ENCODE measurements at places on chromosomes 16 and 17.

DNA sequence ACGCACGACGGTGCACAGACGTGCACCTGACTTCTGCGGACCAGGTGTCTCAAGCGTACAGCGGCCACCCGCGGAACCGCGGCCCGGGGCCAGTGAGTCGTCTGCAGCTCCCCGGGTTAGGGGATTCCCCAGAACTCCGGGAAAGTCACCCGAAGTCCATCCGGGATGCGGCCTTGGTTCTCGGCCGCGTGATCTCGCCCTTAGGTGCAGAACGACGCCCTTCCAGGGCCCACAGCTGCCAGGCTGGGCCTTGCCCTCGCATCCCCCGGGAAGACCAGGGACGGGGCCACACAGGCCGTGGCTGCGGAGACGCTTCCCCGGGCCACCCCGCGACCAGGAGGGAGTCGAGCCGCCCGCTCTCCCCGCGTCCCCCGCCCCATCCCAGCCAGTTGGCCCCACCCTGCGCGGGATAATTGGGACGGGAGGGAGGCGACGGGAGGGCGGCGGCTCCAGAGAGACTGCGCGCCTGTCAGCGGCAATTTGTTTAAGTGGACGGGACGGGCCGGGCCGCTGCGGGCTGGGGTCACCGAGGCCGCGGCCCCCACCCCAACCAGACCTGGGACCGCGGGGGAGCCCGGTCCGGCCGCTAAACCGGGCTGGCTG is 3.6 kb upstream of the TBX2 start:
- DNase-seq = peak; percentile 45

- no peak for DNase-seq
These were observed 23.8 kb downstream of the TSC2 start for GRCh38 chr16:2071454-2072202.

DNA sequence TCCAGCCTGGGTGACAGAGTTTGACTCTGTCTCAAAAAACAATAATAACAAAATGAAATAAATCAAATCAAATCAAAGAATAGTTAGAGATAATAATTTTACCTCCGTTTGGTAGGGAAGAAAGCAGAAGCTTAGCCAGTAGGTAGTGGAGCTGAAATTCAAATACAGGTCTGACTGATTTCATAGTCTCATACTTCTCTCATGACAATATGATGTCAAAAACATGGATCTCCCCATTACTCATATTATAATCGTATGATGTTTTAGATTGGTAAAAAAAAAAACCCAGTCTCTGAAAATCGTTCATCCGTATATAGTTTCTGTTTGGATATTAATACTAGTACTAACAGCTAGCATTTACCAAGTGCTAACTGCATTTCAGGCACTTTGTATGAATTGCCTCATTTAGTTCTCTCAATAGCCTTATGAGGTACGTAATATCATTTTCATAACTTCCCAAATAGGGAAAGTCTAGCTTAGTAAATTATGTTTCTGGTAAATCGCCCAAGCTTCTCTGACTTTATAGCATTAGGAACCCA is 48.7 kb downstream of the CDH8 start:
- DNase-seq = no peak

DNA sequence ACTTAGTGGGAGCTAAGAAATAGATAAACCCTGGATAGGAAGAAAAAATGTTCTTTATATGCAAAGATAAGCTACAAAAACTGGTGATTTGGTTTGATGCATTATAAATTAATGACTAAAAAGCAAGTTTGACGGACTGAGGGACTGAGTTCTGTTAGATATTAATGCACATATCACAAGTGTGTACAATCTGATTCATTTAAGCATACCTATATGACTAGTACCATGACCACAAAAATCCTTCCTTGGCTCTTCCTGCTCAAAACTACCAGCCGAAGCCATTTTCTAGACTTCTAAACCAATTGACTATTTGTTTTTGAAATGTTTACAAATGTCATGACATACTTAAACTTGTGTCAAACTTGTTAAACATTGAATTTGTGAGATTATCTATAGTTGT is 374.5 kb upstream of the MON1B start:
- DNase-seq = no peak

DNA sequence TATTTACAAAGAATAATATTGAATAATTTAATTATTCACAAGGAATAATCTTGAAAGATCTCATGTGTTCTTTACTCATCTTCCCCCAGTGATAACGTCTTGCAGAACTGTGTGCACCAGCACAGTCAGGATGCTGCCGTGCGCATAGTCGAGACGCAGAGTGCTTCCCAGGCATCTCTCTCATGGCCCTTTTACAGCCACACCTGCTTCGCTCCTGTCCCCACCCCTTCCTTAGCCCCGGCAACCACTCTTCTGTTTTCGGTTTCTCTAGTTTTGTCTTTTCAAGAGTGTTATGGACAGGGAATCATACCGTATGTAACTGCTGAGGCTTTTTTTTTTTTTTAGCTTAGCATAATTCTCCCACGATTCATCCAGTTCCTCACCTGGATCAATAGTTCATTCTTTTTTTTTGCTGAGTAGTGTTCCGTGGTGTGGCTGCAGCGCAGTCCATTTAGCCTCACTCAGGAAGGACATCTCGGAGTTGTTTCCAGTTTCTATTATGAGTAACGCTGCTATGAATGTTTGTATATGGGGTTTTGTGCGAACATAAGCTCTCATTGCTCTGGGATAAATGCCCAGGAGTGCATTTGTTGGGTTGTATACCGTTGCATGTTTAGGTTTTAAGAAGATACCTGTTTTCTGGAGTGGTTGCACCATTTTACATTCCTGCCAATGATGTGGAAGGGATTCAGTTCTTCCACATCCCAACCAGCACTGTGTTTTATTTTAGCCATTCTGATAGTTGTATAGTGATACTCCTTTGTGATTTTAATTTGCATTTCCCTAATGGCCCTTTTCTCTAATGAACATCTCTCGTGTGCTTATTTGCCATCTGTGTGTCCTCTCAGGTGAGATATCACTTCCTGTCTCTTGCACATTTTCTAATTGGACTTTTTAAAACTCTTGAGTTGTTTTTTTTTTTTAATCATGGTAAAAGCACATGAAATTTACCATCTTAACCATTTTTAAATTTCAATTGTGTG is 47.6 kb downstream of the SEC14L1 start:
- DNase-seq = no peak

DNA sequence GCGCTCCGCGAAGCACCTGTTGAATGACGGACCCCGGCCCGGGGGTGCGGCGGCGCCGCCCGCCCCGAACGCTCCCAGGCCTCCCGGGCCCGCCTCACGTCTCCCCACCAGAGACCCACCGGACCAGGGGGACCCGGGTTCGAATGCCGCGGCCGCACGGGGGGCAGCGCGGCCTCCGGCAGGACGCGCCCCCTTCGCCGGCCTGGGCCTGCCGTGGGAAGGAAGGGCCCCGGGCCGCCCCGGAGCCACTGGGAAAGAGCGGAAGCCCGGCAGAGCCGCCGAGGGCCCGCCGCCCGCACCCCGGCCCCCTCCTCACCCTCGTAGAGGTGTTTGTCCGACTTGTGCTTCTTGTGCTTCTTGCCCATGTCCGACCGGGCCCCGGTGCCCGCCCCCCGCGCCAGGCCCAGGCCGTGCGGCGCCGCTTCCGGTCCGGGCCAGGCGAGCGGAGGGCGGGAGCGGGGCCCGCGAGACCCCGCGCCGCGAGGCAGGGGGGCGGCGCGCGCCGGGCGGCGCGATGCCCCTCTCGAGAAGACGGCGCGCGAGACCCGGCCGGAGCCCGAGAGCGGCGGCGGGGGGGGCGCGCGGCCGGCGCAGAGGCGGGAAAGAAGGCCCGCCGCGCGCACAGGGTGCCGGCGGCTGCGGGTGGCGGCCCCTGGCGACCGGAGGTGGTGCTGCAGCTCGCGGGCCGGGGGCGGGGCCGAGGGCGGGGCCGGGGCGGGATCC is at the start of gene BRD7:
TSS of gene BRD7 (minus strand) at position 579 of the 723 bp plus-strand sequence. CDS start at position 365, 214 bp downstream.
- DNase-seq = no peak

- DNase-seq = no peak
These were observed 3.1 kb upstream of the MMP2 start for GRCh38 chr16:55475919-55476318.

GRCh38 chr17:14080847-14081251 is 11.5 kb downstream of the COX10 start:
- DNase-seq = no peak

DNA sequence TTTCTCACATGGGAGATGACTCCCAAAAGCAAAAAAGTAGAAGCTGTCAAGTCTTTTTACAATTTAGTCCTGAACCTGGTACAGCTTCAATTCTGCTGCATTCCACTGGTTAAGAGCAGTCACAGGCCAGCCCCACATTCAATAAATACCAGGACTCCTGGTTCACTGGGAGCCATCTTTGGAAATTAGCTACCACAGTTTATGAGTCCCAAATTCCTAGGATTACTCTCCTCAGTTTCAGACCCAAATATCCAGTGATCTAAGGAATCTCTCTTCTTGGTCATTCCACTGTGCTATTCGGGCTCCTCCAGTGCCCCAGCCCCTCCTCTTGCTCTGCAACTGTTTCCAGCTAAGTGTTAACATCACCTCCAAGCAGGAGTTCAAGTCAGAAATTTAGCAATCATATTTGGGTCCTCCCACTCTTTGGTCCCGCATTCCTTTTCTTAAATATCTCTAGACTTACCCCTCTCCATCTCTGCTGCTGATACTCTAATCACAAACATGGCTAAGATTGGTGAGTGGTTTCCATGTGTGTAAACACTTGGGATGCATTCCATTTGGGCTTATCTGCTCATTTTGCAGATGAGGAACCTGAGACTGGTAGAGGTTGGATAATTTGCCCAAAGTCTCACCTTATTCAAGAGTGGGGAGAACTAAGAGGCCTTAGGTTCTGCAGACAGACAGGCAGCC is 9.6 kb upstream of the WIPF2 start:
- no peak for DNase-seq

- DNase-seq = no peak
These were observed 48.7 kb downstream of the CCDC42 start for GRCh38 chr17:8695916-8696415.

- no peak for DNase-seq
These were observed 56.7 kb downstream of the METRNL start for GRCh38 chr17:83136156-83136555.

- no peak for DNase-seq
These were observed 16.8 kb downstream of the GUCY2D start for GRCh38 chr17:8019166-8019565.

GRCh38 chr17:77106874-77107358 is 33.9 kb upstream of the SEC14L1 start:
- DNase-seq = no peak

DNA sequence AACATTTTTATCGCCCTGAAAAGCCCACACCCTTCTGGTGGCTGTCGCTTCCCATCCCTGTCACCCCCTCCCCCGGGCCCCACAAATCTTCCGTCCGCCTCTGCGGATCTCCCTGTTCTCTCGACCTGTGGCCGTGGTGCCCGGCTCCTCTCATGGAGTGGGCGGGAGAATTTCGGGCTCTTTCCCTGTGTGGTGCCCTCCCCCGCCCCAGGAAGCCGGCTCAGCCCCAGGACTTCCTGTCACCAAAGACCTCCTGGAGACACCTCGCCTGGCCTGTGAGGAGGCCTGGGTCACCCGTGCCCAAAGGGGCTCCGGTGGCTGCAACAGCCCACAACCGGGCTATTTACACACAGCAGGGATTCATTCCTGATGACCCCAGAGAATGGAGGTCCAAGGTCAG is 26.1 kb upstream of the UBE2I start:
- DNase-seq = no peak

GRCh38 chr16:49635009-49635350 is 220.9 kb downstream of the ZNF423 start:
- no peak for DNase-seq
